Tibial nerve (tissue), 4 donors: ENCODE measurements at places on chromosomes 5 and 9.

DNA sequence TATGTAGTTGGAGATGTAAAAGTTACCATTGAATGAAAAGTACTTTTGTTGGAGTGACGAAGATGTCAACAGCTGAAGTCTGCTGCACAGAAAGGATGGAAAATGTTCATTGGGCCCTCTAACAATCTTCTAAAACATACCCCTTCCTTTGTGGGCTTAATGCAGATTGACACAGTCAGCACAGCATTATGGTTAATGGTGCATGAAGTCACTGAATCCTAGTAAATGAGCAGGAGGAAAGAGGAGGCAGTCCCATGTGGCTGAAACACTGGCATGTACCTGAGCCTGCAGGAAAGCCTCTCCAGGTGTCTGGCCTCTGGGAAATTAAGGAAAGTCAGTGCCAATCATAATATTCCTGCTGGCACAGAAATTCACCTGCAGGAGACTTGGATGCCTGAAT lies 153.8 kb downstream of the ARL15 start:
- no peak for DNase-seq

GRCh38 chr9:86248746-86249145 lies 10.7 kb downstream of the C9orf153 start:
- DNase-seq: no peak

DNA sequence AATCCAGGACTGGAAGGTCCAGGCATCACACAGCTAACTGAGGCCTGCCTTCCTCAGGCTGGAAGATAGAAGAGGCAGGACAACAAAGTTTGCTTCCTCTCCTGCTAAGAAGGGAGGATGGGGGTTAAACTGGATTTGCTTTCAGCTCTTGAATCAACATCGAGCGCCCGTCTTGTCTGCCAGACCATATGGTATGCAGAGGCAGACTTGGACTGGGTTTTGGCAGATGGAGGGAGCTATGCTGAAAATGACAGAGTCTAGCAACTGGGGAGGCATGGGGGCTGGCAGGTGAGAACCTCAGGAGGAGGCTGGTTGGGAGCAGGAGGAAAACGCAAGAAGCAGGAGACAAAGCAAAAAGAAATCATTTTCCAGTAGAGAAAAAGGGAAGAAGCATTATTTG lies 289.5 kb upstream of the IL12B start:
- no peak for DNase-seq

DNA sequence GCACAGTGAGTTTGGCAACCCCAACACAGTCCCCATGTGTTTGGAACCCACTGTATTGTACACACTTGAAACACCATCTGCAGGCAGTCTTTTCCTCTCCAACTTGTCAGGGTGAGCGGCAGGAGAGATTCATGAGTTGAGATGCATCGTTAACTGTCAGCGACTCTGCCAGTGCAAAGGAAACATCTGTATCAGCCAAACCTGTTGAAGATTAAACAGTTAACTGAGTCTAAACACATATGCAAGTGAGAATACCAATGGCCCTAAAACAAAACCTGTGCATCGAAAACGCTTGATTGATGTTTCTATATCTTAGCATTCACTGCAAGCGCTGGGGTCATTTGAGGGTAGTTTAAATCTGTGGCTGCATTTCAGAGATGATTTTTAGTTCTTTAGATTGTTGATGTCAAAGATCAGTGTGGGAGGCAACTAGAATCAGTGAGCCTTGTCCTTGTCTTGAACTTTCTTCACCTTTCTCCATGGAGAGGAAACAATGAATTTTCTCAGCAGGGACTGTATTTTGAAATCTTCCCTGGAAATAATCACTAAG lies 41.3 kb upstream of the PAM start:
- DNase-seq: no peak

DNA sequence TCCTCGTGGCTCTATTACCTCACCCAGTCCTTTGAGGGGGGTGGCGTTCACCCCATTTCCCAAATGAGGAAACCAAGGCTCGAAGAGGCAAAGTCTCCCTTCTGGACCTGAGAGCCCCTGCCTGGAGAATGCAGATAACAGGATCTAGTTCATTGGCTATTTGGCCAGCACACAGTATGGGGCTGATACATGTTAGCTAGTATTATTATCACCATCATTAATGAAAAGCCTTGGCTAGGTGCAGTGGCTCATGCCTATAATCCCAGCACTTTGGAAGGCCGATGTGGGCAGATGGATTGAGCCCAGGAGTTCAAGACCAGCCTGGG lies 4.3 kb downstream of the SH3GLB2 start:
- DNase-seq: no peak

- no peak for DNase-seq
Measured at GRCh38 chr9:1039589-1039988, 10.6 kb upstream of the DMRT2 start.

DNA sequence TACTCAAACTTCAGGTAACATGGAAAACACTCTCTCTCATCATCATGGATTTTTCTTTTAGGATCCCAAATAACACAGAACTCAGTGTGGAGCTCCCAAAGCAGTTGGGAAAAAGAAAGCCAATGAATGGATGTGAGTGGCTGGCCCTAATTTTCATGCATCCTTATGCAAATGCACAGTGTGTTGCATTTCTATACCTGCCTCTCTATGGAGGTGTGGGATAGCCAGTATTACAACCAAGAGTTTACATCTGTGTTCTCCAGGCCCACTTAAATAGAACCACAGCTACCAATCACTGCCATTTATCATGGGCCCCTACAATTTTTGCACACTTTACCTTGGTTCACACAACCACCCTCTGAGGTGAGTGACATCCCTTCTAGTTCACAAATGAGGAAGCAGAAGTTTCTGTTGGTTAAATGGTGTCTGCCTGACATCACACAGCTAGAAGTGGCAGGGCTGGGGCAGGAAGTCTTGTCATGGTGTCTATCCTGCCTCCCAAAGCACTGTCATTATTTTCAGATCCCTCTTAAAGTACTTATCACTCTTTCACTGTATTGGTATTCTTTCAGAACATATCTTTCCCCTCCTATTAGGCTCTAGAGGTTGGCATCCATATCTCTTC lies 17.3 kb downstream of the MAMDC2 start:
- DNase-seq: no peak

DNA sequence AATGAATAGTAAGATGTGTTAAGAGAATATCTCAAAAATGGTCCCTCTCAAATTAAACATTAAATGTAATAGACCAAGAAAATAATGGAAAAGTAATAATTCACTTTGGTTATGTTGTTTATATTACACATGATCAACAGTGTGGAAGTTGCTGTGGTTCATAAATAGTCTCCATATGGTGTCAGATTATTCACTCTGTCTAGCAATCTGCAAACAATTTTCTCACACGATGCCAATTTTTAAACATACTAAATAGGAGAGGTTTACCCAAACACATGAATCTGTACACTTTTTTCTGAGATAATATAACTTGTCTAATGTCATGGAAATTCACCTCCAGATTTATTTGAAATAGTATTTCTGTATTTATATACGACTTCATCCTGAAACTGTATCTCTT lies 217.4 kb upstream of the FBXL7 start:
- DNase-seq: no peak

GRCh38 chr5:154603953-154604679 lies 126.1 kb upstream of the HAND1 start:
- DNase-seq: no peak

GRCh38 chr5:54442271-54442670 lies 13.2 kb upstream of the HSPB3 start:
- DNase-seq: no peak

DNA sequence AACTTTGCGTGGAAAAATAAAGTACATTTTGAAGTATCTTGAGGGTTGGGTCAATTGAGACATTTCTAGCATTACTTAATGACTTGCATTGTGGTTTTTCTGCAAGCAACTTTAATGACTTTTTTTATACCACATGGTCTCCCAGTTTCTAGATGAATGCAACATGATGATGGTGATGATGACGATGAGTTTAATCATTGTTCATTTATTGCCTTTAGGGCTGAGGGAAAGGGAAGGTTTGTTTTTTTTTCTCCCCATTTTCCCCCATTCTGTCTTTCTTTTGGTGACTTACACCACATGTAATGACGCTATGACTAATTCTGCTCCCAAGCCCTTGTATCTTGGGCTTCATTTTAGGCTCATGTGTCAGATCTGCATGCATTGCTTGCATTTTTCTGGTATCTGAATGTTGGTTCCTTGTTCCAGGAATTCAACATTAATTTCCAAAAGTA lies 57.7 kb upstream of the NXNL2 start:
- no peak for DNase-seq

GRCh38 chr9:101014566-101014965 lies 14.0 kb upstream of the PLPPR1 start:
- DNase-seq: no peak

DNA sequence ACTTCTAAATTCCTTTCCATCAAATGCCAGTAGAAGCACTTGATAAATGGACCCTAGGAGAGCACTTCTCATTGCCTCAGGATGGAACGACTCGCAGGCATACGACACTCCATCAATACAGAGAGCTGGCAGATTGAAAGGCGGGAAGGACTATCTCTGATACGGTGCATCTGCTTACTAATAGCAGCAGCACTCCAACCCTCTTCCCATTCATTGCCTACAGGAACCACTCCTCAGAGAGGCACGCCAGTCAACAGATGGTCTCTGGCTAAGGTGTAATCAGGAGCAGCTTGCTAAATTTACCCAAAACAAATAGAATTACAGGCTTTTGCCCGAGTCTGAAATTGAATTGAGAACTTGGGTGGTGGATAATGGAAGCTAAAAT lies 168.1 kb downstream of the EFNA5 start:
- no peak for DNase-seq

DNA sequence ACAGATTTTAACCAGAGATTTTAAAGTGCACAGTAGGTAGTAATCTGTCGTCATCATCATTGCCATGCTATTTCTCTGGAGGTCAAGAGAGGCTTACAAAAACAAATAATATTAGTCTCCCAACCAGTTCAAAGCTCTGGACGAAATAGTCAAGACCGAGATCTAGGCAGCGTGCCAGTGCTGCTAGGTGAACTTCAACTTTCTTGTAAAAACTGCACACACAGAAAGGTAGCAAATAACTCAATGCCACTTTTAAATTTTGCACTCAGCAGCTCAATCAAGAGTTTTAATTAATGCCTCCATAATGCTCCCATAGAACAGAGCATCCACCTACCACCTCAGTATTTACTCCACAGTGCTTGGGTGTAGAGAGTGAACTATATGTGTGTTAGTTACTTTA lies 656.8 kb downstream of the IRX1 start:
- no peak for DNase-seq

GRCh38 chr5:87765009-87765408 lies 352.3 kb upstream of the CCNH start:
- no peak for DNase-seq

DNA sequence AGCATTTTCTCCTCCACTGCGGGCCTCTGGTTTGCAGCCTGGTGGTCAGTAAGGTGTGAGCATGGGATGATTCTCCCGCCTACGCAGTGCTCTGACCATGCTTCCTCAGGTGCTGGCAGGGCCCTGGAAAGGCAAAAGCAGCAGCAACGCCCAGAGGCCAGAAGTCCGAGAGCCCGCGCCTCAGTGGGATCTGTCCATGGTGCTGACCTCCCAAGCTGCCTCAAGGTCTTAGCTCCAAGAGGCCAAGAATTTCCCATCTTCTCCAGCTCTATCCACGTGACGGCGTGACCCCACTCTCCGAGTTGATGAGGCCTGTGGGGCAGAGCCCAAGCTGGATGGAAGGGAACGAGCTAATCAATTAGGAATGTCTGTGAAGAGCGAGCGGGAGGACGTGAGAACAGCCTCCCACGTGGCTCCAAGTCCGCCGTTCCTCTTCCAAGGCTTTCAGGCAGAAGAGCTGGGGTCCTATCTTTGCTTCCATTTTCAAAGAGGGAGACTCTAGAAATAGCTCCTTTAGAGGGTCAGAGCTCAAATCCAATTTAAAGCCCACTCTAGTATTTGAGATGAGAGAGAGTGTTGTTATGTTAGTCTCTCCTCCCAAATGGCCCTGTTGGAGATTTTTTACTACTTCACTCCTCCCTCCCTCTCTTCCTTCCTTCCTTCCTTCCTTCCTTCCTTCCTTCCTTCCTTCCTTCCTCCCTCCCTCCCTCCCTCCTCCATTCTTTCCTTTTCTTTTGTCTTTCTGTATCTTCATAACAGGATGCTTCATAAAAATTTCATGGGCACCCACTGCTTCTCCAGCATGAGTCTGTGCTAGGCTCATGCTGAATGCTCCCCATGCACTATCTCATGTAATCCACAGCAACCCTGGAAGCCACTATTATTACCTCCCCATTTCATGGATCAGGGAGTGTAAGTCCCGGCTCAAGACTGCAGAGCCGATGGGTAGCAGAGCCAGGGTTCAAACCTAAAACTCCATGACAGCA lies 69.3 kb downstream of the OLFM1 start:
- DNase-seq: peak; percentile 20

GRCh38 chr5:126433701-126434100 lies 10.5 kb downstream of the GRAMD2B start:
- DNase-seq: no peak

DNA sequence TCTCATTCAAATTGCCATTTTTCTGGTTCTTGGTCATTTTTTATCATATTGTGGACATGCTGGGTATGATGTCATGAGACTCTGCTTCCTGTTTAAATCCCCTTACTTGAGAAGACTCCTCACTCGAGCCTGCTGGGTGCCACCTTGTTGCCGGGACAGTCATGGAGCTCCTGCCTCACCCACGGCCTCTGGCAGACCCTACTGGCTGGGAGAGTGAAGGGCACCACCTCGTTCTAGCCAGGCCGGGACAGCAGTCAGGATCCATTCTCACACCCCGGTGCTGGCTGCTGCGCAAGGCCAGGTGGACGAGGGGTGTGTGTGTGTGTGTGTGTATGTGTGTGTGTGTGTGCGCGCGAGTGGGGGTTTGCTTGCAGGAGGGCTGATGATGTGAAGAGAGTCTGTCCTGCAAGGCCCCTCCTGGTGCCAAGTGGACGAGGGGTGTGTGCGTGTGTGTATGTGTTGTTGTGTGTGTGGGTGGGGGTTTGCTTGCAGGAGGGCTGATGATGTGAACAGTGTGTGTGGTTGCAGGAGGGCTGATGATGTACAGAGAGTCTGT lies 4.4 kb downstream of the CEP72 start:
- no peak for DNase-seq

DNA sequence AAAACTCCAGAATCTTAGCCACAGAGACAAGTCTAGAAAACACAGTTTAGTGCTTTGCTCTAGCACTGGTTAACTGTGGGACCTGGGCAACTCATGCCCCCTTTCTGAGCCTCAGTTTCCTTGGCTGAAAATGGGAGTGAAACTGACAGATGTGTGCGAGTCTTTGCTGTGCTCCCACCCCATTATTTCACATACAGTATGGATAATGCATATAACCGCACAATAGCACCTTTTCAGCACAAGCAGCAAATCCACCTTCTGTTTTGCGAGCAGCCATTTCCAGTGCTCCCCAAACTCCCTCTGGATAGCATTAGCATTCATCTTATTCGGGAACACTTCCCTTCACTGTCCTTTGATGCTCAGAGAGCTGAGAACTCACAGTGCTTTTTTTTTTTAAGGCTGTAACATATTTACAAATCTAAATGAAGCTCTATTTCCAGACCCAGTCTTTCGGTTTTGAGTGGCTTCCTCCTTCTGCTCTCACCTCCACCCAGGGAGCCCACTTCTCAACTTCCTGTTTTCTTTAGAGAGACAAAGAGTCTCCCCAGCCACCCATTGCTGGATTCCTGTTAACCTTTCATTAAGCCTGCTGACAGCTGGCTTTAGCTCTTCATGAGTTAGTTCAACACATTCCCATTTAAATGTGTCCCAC lies 49.2 kb downstream of the TIMD4 start:
- no peak for DNase-seq

GRCh38 chr5:77863181-77863580 lies 87.0 kb upstream of the TBCA start:
- no peak for DNase-seq
